Aorta (tissue), 5 donors: ENCODE measurements at places on chromosomes 12 and 14.

DNA sequence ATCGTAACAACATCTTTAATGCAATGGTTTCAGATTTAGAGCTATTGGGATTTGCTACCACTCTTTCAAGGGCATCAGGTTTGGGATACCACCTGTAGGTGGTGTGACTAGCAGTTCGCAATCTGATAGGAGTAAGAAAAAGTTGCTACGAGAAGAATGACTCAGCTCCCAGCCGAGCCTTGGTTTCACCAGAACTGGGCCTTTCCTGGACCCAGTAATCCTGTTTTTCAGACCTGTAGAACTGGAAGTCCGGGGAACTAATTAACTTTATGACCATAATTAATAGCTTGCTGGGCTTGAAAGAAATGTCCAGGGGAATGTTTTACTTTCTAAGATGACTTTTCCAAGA, 770 bp downstream of the ABHD4 start:
- H3K4me3 ChIP-seq = peak overlapping the region; percentile 60
- H3K36me3 ChIP-seq = no peaks in the 10 kb centered on the region

DNA sequence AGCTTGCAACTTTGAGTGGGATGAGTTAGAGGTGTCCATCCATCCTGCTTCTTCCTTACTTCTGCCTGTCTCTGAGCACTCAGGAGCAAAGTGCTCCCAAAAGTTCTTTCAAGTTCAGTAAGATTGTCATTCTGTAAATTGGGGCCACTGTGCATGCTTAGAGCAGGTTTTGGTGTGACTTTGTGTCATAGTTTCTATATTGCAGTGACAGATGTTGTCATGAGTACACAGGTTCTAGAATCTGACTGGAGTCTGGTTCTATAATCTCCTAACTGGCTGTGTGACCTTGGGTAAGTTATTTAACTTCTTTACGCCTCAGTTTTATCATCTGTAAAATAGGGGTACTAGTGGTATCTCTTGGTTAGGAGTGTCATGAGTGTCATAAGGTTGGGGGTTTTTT, 202.7 kb upstream of the BCL2L14 start:
- H3K36me3 ChIP-seq = peaks cover 3% of the 10 kb centered on the region
- H3K4me3 ChIP-seq = no peak overlapping the region
- no peaks in the 10 kb centered on the region for H3K27me3 ChIP-seq
- peaks cover 6% of the 10 kb centered on the region for H3K4me1 ChIP-seq

GRCh38 chr12:57099047-57099714, 10.3 kb downstream of the NAB2 start:
- H3K27ac ChIP-seq = no peak overlapping the region
- H3K4me1 ChIP-seq = no peaks in the 10 kb centered on the region
- H3K27me3 ChIP-seq = no peaks in the 10 kb centered on the region
- no peak overlapping the region for H3K4me3 ChIP-seq
- DNase-seq = peak; percentile 52
- H3K36me3 ChIP-seq = peaks cover 9% of the 10 kb centered on the region

- H3K27me3 ChIP-seq = no peaks in the 10 kb centered on the region
- H3K27ac ChIP-seq = no peak overlapping the region
- peaks cover under 1% of the 10 kb centered on the region for H3K4me1 ChIP-seq
These were observed 99.2 kb downstream of the ARF6 start for GRCh38 chr14:49992036-49992435.

DNA sequence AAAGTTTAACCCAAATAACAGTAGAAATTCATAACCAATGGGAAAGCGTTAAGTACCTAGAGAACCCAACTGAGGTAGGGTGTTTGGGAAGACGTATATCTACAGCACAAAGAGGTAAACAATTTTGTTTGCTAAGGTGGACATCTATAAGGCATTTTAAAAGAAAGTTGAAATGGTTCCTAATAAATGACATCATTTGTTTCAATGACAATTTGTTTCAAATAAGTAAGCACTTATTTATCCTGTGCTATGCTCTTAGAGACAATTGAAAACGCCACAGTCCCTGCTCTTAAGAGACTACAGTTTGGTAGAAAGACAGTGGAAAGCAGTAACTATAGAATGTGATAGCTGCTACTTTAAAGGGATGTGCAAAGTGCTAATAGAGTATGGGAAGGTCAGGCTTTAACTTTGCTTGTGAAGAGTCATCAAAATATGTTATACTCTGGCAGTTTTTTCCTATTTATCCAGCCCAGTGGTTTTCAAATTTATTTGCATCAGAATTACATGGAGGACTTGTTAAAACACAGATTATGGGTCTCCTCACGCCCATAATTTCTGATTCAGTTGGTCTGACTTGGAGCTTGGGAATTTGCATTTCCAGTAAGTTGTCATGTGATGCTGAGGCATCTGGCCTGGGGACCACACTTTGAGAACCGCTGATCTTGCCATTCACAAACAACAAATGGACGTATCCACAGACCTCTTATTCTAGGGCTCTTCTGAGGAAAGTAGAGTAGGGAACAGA, 19.6 kb upstream of the SMCO2 start:
- no peaks in the 10 kb centered on the region for H3K27me3 ChIP-seq
- DNase-seq = no peak
- no peak overlapping the region for H3K27ac ChIP-seq
- H3K4me1 ChIP-seq = no peaks in the 10 kb centered on the region
- H3K4me3 ChIP-seq = no peak overlapping the region

DNA sequence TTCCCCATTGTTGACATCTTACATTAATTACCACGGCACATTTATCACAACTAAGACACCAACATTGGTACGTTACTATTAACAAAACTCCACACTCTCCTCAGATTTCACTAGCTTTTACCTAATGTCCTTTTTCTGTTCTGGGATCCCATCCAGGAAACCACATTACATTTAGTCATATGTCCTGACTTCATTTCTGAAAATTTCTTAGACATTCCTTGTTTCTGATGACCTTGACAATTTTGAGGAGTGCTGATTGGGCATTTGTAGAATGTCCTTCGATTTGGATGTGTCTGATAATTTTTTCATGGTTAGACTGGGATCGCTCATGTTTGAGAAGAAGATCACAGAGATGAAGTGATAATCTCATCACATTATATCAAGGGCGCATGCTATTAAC, 34.6 kb upstream of the ACSM4 start:
- H3K27me3 ChIP-seq = no peaks in the 10 kb centered on the region
- H3K36me3 ChIP-seq = no peaks in the 10 kb centered on the region

GRCh38 chr12:120264904-120265472, 542 bp downstream of the PXN start:
- peak overlapping the region; percentile 68 for H3K4me3 ChIP-seq
- no peaks in the 10 kb centered on the region for H3K36me3 ChIP-seq
- no peaks in the 10 kb centered on the region for H3K27me3 ChIP-seq

GRCh38 chr12:12505544-12506495, 56.8 kb downstream of the DUSP16 start:
- DNase-seq = no peak
- H3K4me3 ChIP-seq = no peak overlapping the region
- H3K36me3 ChIP-seq = no peaks in the 10 kb centered on the region
- H3K27ac ChIP-seq = peak overlapping the region; percentile 39

DNA sequence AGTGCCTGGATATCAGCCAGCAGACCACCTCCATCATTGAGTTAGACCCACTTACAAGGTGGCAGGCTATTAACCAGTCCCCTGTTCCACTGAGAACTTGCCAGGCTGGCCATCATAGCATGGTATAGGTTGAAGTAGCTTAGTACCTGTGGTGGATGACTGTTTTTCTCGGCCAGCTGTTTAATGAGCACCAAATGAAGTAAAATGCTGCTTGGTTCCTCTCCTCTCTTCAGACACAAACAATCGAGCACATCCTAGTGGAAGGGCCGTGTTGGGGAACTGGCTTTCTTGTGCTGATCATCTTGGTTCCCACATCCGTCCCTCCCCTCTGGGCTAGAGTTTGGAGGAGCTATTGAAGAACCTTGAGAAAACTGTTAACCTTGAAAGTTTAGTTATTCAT, 486.2 kb downstream of the RAD51B start:
- no peaks in the 10 kb centered on the region for H3K27me3 ChIP-seq
- H3K27ac ChIP-seq = no peak overlapping the region
- DNase-seq = no peak
